ENCODE measurements at places on chromosomes 3 and 15.

DNA sequence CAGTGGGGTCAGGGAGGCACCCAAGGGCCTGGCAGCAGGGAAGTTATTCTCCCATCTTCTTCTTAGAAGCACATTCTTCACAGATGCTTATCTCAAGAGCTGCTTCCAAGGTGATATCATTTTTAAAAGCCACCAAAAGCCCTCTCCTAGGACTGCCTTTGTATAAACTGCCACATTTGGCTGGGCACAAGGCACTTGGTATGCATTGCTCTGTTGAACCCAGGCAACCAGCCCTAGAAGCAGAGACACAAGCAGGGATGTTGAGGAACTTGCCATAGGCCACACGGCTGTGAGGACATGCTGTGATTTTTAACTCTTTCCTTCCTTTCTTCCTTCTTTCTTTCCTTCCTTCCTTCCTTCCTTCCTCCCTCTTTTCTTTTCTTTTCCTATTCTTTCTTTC, 7.4 kb upstream of the SLC6A1 start:
- DNase-seq: no peak

DNA sequence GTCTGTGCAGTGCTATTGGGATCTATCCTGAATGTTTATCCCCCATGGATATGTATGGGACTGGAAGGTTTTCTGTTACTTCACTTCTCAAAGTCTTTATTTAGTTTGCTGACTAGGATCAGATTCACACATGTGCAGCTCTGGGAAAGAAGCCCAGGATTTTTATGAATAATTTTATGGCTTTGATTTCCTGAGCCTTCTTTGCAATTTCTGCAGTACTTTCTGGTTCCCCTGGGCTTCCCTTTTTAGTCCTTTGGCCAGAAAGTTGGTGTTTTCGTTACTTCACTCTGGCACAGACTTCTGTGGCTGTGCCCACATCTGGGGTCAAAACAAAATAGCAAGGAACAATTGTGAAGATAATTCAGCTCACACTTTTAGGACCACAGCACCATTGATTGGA, 721.0 kb downstream of the OTOL1 start:
- DNase-seq: no peak

DNA sequence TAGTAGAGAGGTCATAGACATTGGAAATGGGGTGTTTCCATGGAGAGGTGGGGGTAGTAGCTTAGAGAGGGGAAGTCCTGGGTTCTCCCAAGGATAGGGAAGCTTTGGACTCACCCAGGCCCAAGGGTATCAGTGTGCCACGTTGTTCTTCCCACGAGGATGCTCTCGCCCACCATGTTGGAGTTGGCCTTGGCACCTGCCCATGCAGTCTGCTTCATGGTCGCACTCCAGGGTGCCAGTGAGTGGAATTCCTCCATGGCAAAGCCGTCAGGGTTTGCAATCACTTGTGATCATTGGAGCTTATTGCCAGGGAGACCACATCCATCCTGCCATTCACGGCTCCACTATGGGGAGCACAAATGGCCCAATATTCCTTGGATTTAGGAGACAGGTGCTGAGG, 60.6 kb downstream of the GRIP2 start:
- DNase-seq: no peak

DNA sequence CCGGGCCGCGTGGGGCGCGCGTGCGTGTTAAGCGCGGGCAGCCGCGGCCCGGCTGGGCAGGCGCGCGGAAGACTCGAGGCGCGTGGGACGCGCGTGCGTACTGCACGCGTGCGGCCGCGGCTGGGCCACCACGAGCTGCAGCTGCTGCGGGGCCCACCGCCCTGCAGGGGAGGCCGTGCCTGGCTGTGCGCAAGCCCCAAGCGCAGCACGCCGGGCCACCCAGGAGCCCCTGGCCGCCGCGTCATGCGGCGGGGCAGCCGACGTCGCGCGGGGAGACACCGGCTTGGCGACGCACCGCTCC, 590 bp upstream of the TRIM71 start:
- peak; percentile 6 for DNase-seq

DNA sequence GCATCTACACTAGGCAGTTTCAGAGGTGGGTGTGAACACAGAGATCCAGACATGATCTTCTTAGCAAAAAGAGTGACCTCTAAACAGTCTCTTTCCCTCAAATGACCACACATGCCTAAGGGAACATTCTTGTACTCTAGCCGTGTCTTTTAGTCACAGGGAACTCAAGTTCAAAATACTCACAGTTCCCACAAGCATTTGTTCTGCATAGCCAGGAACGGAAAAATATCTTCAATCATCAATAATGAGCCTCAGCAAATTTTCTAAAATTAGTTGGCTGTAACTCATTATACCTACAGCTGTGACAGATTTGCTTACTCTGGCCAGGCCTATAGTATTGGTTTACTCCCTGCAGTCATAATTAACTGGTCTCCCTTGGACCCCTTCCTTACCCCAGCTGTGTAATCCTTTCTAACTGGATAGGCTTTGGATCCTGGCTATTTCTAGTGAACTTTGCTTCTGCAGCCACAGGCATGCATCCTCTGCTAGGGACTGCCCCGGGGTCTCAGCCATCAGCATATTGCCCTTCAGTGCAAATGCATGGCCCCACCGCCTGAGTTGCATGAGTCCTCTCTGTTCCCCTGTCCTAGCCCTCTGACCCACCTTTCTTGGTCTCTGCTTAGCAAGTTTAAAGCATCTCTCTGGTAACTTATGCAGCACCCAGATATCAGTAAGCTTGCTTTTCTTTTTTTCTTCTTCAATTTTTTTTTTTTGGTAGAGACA, 56.0 kb upstream of the HACD2 start:
- no peak for DNase-seq

DNA sequence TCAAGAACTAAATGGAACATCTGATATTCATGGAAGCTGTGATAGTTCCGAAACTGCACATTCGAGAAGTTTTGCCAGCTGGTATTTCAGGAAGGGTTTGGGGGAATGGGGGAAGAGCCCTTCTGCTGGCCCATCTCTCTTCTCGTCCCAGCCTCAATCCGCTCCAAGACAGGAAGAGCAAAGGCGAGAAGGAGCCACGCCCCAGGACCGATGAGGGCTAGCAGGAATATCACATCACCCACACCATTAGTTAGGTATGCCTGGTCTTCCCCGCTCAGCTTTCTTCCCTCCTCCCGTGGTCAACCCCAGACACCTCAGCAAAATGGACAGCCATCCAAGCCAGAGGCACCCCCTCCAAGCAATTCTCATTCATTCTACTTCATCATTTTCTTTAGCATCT, 14.9 kb upstream of the PCSK6 start:
- DNase-seq: no peak

GRCh38 chr15:68590721-68591389, 12.1 kb downstream of the CORO2B start:
- DNase-seq: no peak

- DNase-seq: no peak
Measured at GRCh38 chr15:33048255-33048654, 146.3 kb downstream of the FMN1 start.

GRCh38 chr3:69172058-69172457, 49.7 kb upstream of the LMOD3 start:
- no peak for DNase-seq

GRCh38 chr15:45112143-45112590, 1.8 kb downstream of the DUOX2 start:
- DNase-seq: no peak

Data from Daoy (cell line).